ENCODE measurements at places on chromosomes 13 and 19. TPM values are rescaled to one million over a fixed set of nuclear protein-coding genes. Genes with fewer than 3 reads are reported as not detected.

KLHL26 gene
- total RNA-seq = 2.7 TPM

LILRB1 gene
- under 0.01 TPM for total RNA-seq

ZNF71 gene
- total RNA-seq = 10.3 TPM

B3GNT3 gene
- total RNA-seq = 0.09 TPM

RXFP2 gene
- not detected for total RNA-seq
